NCI-H524 (cell line): ENCODE measurements at places on chromosomes 4 and X.

- no peak for DNase-seq
These were observed 728.4 kb upstream of the FTHL17 start for GRCh38 chrX:31800219-31800618.

- DNase-seq: no peak
These were observed 49.6 kb upstream of the PROM1 start for GRCh38 chr4:16133406-16133805.

DNA sequence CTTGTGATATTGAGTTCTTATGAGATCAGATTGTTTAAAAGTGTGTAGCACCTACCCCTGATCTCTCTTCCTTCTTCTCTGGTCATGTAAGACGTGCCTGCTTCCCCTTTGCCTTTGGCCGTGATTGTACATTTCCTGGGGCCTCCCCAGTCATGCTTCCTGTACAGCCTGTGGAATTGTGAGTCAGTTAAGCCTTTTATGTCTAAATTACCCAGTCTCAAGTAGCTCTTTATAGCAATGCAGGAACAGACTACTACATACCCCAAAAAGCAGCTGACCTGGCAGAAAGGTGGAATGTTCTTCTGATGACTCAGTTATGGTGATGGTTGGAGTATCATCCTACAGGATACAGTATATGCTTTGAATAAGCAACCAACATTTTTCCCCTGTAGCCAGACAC lies 11.4 kb upstream of the MCUB start:
- DNase-seq: no peak

DNA sequence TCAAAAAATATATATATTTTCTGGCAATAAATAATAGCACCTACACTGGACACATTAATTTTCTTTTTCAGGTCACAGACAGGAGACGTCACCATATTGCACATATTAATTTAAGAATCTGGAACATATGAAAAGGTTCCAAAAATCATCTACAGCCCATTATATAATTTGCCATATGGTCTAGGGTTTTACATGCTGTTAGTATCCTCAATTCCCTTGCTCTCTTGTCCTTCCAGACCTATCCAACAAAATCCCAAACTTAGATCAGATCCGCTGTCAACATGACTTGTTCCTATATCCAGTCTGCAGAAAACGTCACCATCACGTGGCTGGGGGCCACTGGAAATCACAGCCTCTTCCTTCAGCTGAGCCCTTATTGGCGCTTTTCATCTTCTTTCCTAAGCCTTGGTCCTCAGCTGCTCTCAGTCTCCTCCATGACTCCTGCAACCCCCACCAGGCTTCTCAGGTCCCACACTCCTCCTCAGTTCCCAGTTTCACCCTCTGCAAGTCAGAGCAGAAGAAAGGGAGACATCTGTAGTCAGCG lies 192.0 kb upstream of the GATB start:
- DNase-seq: no peak

- no peak for DNase-seq
These were observed 112.3 kb downstream of the NYX start for GRCh38 chrX:41559235-41560052.

GRCh38 chr4:102641793-102642192 lies 119.0 kb downstream of the MANBA start:
- DNase-seq: no peak

DNA sequence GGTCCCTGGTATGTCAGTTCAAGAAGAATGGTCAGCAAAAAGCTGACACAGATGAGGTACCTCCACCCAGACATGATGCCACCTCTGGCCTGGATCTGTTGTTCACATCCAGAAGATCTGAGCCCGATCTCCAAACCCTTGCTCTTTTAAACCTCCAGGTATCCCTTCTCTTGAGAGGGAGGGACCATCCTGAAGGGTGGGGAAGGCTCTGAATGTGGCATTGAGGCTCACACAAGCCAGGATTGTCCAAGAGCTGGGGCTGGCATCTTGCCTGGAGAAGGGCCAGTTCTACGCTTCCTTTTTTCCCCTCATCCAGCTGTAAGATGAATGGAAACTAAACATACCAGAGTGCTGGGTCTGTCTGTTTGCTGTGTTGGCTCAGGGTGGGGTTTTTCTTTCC lies at the start of gene ITIH6:
Gene ITIH6 (minus strand): TSS at position 119 of the 400 bp plus-strand sequence. CDS start 45 bp downstream, at position 74.
- no peak for DNase-seq

DNA sequence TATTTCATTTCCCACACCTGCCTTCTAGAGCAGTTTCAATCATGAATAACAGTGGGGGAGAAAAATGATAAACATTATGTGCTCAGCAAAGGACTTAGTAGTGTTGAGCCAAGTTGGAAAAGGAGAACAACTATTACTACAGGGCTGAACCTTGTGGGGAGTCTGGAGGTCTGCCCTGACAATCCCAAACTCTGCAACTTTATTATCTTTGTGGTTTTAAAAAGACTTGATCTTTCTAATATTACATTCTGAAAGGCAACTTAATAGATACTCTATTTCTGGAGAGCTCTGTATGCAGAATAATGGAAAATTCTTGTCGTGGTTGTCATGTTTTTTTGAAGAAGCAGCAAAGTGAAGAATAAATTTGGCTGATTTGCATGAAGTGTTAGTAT lies 116.1 kb downstream of the SPCS3 start:
- no peak for DNase-seq

DNA sequence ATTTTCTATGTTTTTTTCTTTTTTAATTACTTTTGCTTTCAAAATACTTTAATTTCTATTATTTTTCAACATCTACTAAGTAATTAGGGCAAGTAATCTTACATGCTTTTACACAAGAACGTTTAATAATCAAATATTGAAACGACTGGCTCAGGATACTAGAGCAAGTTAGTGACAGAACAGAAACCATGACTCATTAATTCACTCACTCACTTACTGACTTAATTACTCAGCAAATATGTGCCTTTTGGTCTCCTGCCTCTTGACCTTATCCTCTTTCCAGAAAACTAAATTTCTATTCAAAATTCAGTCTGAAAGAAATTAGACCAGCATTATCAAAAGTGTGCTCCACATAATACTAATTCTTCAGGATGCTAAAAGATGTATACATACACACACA lies 314.9 kb upstream of the TEX13C start:
- no peak for DNase-seq

DNA sequence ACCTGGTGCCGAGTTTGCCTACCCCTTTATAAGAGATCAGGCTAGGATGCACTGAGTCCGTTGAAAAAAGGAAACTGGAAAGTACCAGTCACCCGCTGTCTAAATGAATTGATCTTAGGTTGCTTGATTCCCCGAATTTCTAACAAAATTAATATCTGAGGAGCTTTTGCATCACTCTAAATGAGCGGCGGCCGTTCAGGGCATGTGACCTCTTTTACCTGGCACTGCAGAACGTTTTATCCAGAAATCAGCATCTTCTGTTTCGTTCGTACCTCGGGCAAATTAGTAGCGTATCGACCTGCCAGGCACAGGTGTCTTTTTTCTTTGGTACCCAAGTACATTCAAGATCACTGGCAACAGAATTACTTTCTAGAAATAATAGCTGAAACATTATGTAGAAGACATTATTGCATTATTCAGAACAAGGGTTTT lies 876 bp downstream of the KLHL2 start:
- DNase-seq: no peak

DNA sequence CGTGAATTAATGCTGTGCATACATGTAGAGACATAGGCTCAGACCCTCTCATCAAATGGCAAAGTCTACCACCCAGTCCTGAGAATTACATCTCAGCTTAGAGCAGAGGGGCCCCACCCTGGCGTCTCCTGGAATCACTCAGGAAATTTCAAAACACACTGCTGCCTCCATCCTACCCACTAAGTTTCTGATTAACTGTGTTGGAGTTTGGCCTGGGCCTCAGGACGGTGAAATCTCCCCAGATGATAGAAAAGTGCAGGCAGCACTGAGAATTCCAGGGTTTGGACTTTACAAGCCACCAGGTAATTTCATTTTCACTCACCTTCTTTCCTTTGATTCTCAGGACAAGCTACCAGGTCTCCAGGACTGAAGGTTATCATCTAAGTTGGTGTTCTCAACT lies 3.3 kb upstream of the FAM9C start:
- DNase-seq: no peak

- DNase-seq: peak; percentile 50
These were observed 38.4 kb downstream of the GPC3 start for GRCh38 chrX:133947022-133947421.

DNA sequence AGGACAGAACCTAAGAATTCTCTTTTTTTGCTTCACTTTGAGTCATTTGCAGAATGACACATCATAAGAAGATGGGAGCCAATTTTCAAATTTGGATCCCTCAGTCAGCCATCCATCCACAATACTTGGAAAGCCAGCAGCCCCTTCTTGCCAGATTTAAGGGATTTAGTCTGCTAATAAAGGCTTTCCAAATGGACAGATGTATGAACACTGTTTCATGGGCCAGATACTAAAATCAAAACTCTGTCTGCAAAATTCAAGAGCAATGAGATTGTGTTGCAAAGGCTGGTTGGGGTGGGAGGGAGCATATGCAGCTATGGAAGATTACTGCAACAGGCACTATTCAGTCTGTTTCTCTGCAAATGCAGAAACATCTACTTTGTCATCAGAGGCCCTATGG lies 37.7 kb upstream of the KCNIP4 start:
- DNase-seq: no peak

DNA sequence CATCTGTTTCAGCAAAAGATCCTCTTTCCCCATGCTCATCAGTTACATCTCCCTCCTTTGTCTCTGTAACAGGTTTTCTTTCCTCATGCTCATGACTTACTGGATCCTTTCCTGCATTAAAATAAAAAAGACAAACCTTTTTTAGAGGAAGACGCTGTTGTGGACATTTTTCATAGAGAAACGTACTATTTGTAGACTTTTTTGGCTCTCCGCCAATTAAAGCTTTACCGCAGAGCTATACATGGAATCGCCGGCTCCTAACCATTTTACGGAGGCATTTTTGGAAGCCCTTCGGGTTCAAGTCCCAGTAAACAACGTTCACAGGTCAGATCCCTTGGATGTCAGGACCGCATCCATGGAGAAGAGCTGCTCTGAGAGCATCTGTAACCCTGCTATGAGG lies 1.3 kb downstream of the FAM9C start:
- DNase-seq: no peak

- DNase-seq: no peak
These were observed 1024.5 kb upstream of the PCDH10 start for GRCh38 chr4:132124624-132124974.

GRCh38 chr4:77177199-77177598 lies 20.2 kb downstream of the CCNG2 start:
- DNase-seq: peak; percentile 86

- DNase-seq: no peak
These were observed 74.1 kb downstream of the ANOS1 start for GRCh38 chrX:8657883-8658282.

DNA sequence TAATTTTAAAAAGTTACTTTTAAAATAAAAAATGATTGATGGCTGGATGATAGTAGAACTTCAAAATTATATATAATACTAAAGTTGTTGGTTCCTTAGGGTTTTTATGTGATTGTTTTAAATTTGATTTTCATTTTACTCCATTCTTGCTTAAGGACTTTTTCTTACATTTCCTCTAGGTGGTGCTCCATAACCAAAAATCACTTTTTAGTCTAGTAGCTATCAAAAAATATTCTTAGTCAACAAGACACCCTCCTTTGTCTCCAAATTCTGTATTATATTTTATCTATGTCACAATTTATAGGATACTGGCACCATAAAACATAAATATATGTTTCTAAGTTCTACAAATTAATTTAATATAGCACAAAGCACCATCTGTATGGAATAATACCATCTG lies 67.2 kb upstream of the BRWD3 start:
- peak; percentile 55 for DNase-seq

DNA sequence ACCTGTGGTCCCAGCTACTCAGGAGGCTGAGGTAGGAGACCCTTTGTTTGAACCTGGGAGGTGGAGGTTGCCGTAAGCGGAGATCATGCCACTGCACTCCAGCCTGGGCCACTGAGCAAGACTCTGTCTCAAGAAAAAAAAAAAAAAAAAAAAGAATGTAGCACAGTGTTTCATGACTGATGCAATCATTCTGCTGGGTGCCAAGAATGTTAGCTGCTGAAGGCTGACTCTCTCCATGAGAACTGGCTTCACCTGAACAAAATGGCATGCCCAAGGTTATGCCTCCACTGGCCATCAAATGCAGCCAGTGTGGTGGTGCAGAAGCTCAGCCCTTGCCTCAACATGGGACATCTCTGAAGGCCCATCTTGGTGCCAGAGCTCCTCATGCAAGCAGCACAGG lies 412.1 kb downstream of the ADAM29 start:
- DNase-seq: no peak
